ENCODE measurements at places on chromosomes 4 and X. TPM values are rescaled to one million over a fixed set of nuclear protein-coding genes. Genes with fewer than 3 reads are reported as not detected.
A peak's percentile ranks its signal among the peaks of the same experiment; 100 is the strongest.

DNA sequence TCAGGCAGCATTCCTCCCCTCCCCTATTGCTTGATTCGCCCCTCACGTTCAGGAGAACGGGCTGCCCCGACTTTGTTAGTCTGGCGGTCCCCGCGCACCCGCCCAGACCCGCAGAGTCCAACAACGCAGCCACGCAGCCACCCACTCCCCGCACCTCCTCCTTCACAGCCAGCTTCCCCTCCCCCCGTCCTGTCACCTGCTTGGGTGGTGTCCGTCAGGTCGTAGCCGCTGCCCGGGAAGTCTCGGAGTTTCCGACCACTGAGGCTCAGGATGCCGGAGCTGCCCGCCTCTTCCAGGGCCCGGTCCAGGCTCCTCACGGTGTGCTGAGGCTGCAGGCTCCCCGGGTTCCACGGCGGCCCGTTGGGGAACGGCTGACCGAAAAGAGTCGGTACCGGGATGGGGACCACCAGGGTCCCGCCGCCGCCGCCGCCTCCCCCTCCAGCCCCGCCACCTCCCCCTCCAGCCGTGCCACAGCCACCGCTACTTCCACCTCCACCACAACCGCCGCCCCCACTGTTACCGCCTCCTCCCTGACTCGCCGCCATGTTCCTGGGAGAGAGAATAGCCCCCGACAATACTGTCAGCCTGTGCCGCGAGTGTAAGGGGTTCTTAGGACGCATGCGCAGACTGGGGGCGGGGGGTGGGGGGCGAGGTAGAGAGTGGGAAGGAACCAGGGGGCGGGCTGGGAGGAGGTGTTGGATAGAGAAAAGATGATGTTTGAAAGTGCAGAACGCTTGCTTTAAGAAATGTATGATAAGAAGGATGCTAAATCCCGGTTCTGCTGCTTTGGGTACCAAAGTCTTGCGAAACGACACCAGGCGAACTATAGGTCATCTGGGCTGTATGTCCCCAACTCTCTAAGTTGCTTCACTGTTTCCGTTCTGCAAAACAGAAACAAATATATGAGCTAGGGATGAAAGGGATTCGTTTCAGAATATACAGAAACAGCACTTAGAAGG, at the start of gene LRCH2:
Gene LRCH2 (minus strand): TSS at position 600 of the 959 bp plus-strand sequence. CDS start 55 bp downstream, at position 545.
- H3K27ac ChIP-seq = peak within 1 kb of the TSS; percentile 97
- DNase-seq = peak; percentile 65
- H3K4me3 ChIP-seq = peak within 1 kb of the TSS; percentile 98
- H3K4me1 ChIP-seq = peaks cover 74% of the 10 kb centered on the region
- H3K27me3 ChIP-seq = no peaks in the 10 kb centered on the region
- H3K36me3 ChIP-seq = no peaks in the 10 kb centered on the region

DNA sequence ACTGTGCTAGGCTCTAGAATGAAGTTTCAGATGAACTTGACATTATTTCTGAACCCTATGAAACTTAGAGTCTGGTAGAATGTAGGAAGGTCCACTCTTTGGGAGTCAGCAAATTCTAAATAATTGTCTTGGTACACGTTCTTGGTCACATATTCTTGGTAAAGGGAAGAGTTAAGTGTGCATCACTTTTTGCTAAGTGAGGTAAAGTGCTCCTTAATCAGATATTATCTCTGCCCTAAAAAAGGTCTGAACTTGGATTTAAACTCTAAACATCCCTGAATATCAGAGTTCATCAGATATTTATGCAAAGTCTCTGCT, 7.2 kb downstream of the OCIAD2 start:
- H3K4me3 ChIP-seq = no peak overlapping the region
- H3K27ac ChIP-seq = no peak overlapping the region
- DNase-seq = no peak
- H3K4me1 ChIP-seq = no peaks in the 10 kb centered on the region

- peaks cover 1% of the 10 kb centered on the region for H3K4me1 ChIP-seq
- no peak for DNase-seq
- no peaks in the 10 kb centered on the region for H3K36me3 ChIP-seq
- no peaks in the 10 kb centered on the region for H3K27me3 ChIP-seq
- no peak overlapping the region for H3K4me3 ChIP-seq
Measured at GRCh38 chr4:179596621-179597020, 2154.4 kb upstream of the AGA start.

GRCh38 chrX:101359966-101360365, 11.4 kb upstream of the TIMM8A start:
- no peak for DNase-seq
- no peaks in the 10 kb centered on the region for H3K36me3 ChIP-seq
- H3K4me3 ChIP-seq = no peak overlapping the region
- H3K4me1 ChIP-seq = no peaks in the 10 kb centered on the region
- no peak overlapping the region for H3K27ac ChIP-seq

GRCh38 chr4:40251366-40251765, 54.5 kb downstream of the RHOH start:
- H3K27me3 ChIP-seq = no peaks in the 10 kb centered on the region
- peaks cover 10% of the 10 kb centered on the region for H3K4me1 ChIP-seq
- no peak for DNase-seq
- H3K4me3 ChIP-seq = no peak overlapping the region

DNA sequence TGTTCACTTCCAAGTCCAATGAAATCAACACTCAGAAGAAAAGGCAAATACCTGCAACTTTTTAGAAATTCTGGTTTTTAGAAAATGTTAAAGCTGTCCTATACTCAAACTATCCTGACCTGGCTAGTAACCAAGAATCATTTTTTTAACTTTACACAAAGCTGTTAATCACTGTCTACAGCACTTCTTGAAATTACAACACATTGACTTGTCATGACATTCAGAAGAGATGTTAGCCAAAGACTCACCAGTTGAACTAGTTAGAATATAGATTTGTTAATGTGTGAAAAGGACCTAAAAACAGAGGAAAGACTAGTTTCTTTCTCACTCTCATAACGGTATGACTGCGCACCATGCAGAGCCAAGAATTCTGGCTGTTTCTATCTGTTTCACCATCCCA, 98.8 kb downstream of the COX18 start:
- H3K27me3 ChIP-seq = peaks cover 8% of the 10 kb centered on the region
- H3K4me3 ChIP-seq = no peak overlapping the region
- H3K4me1 ChIP-seq = peaks cover 9% of the 10 kb centered on the region
- no peak for DNase-seq

DNA sequence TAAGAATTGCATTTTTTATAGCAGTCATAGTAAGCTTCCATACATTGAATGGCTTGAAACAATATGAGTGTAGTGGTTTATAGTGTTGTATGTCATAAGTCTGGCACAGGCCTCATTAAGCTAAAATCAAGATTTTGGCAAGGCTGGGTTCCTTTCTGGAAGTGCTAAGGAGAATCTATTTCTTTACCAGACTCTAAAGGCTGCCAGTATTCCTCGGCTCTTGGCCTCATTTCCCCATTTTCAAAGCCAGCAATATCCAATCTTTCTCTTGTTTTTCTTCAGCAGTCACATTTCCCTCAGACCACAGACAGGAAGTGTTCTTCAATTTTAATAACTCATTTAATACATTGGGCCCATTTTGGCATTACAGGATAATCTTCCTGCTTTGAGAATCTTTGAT, 1155.5 kb upstream of the PABPC4L start:
- H3K4me1 ChIP-seq = peaks cover 8% of the 10 kb centered on the region
- H3K27me3 ChIP-seq = no peaks in the 10 kb centered on the region
- DNase-seq = no peak
- no peak overlapping the region for H3K27ac ChIP-seq
- no peak overlapping the region for H3K4me3 ChIP-seq

DNA sequence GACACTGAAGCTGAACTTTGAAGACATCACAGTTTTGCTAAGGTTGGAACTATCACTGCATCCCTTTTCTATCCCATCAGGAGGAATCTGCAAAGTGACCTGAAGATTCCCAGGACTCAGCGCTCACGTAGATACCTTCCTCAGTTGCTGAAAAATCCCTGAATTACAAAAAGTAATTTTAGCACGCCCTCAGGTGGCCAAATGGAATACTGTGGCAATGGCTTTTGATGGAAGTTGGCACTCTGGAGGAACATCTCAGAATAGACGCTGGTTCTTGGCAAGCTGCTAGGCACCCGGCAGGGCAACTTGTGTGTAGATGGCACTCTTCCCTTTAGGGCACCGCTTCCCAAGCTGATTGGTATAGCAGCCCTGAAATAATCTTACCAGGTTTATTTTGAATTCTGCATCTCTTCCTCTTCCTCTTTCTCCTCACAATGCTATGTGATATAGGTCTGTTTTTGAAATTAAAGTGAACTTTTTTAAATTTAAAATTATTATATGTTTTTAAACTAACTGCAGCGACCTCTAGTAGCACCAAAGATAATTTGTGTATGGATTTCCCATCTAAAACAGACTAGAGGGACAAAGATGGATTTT, 16.3 kb upstream of the ESX1 start:
- no peak overlapping the region for H3K4me3 ChIP-seq
- H3K4me1 ChIP-seq = no peaks in the 10 kb centered on the region
- no peaks in the 10 kb centered on the region for H3K36me3 ChIP-seq
- no peak overlapping the region for H3K27ac ChIP-seq
- no peak for DNase-seq

DNA sequence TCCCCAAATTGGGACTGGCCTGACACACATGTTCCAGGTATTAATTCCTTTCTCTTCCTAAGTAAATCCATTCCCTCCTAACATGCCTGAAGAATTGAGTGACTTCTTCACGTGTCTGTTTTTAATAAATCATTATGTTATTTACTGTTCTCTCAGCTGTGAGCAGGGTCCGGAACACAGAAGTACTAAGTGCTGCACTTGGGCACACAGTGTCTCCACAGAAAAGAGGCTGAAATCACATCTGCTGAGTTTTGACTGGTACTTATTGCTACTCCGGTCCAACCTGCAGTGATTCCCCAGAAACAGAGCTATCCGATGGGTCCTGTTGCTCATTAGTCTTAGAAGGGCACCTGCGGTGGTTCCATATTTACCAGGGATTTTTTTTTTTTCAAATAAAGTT, 202.6 kb downstream of the RBM46 start:
- no peak overlapping the region for H3K27ac ChIP-seq
- no peak for DNase-seq
- H3K4me1 ChIP-seq = no peaks in the 10 kb centered on the region

DNA sequence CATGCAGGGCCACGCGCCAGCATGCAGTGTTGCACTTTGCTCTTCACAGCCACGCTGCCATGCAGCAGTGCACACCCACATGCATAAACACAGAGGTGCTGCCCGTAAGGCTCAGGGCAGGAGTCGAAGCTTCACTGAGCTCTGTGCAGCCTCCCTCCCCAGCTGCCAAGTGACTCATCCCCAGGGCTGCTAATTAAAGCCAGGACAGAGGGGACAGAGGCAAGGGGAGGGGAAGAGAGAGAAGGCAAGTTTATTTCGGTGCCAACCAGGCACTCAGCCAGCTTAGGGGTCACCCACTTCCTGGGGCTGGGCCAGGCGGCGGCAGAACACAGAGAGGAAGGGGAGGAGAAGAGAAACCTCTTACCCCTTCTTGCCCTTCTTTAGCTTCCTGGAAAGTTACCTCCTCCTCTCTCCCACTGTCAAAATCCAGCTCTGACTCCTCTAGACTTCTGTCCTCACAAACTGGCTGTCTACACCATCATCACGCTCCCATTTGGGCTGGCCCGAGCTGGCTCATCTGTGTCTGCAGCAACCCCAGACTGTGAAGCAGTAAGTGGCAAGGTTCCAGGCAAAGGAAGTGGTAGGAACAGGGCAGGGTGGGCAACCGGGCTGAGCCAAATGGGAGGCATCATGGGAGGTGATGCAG, 6.2 kb upstream of the IQSEC2 start:
- H3K36me3 ChIP-seq = no peaks in the 10 kb centered on the region
- H3K27ac ChIP-seq = peak overlapping the region; percentile 39
- H3K27me3 ChIP-seq = no peaks in the 10 kb centered on the region
- H3K4me3 ChIP-seq = no peak overlapping the region

ABLIM2 gene
- 2.7 TPM for total RNA-seq

SYTL4 gene
- total RNA-seq = 1.2 TPM

KLHL13 gene
- total RNA-seq = 5.6 TPM

MAP3K15 gene
- total RNA-seq = 1.6 TPM

PABPC5 gene
- 7.4 TPM for total RNA-seq

PPAT gene
- total RNA-seq = 30.9 TPM

ASB5 gene
- not detected for total RNA-seq
